ENCODE measurements at places on chromosomes 7 and 10. TPM values are rescaled to one million over a fixed set of nuclear protein-coding genes. Genes with fewer than 3 reads are reported as not detected.

Gene DOCK4
- 24.5 TPM for total RNA-seq

Gene CALML5
- not detected for total RNA-seq

Gene AP5Z1
- 13.6 TPM for total RNA-seq

Gene ATP5F1C
- 295 TPM for total RNA-seq

Gene CHST3
- total RNA-seq: 15.7 TPM

Gene SPDYE6
- total RNA-seq: not detected

Gene C10orf67
- total RNA-seq: under 0.01 TPM

Gene CHRM2
- 0.52 TPM for total RNA-seq

Gene ZNF32
- 50.1 TPM for total RNA-seq

Gene CABCOCO1
- total RNA-seq: 1.0 TPM

Gene ODAD2
- total RNA-seq: 0.52 TPM
